ENCODE measurements at places on chromosomes 6 and 20.

GRCh38 chr6:129517288-129517687 lies 192.7 kb downstream of the ARHGAP18 start:
- no peak for DNase-seq
- no peak overlapping the region for H3K4me3 ChIP-seq
- H3K27me3 ChIP-seq, result no peaks in the 10 kb centered on the region
- no peaks in the 10 kb centered on the region for H3K36me3 ChIP-seq

DNA sequence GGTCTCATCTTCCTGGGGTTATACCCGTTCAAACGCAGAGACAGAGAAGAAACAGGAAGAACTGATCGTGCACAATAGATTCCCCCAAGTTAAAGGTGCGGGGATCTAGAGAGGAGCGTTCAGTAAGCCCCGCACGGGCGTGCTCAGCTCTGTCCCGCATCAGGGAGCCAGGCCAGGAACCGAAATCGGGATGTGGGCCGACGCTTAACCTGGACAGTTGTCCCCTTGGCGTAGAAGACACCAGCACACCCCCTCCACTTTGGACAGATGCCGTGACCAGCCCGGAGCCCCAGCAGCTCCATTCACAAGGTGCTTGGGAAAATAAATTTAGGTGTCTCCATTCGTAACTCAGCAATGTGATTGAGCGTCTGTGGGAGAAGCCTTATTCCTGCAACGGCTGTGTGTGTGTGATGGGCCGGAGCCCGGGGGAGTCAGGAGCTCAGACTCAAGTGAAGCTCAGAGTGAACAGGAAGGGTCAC lies 24.0 kb upstream of the GATA5 start:
- H3K27me3 ChIP-seq, result no peaks in the 10 kb centered on the region
- no peaks in the 10 kb centered on the region for H3K4me1 ChIP-seq

- H3K4me3 ChIP-seq, result no peak overlapping the region
- peaks cover 3% of the 10 kb centered on the region for H3K4me1 ChIP-seq
- H3K27me3 ChIP-seq, result no peaks in the 10 kb centered on the region
- H3K36me3 ChIP-seq, result no peaks in the 10 kb centered on the region
These were observed 780.3 kb downstream of the PHF3 start for GRCh38 chr6:64415926-64416325.

GRCh38 chr6:76072562-76072961 lies at the start of gene IMPG1:
Gene IMPG1 (minus strand): TSS chr6:76072662. CDS start chr6:76072488, 174 bp downstream.
- no peaks in the 10 kb centered on the region for H3K36me3 ChIP-seq
- H3K27me3 ChIP-seq, result no peaks in the 10 kb centered on the region
- H3K4me3 ChIP-seq, result no peak within 1 kb of the TSS
- H3K27ac ChIP-seq, result no peak within 1 kb of the TSS

GRCh38 chr6:75024828-75025227 lies 181.0 kb downstream of the COL12A1 start:
- no peaks in the 10 kb centered on the region for H3K36me3 ChIP-seq
- H3K4me3 ChIP-seq, result no peak overlapping the region
- no peak for DNase-seq
- no peaks in the 10 kb centered on the region for H3K4me1 ChIP-seq
- no peak overlapping the region for H3K27ac ChIP-seq

DNA sequence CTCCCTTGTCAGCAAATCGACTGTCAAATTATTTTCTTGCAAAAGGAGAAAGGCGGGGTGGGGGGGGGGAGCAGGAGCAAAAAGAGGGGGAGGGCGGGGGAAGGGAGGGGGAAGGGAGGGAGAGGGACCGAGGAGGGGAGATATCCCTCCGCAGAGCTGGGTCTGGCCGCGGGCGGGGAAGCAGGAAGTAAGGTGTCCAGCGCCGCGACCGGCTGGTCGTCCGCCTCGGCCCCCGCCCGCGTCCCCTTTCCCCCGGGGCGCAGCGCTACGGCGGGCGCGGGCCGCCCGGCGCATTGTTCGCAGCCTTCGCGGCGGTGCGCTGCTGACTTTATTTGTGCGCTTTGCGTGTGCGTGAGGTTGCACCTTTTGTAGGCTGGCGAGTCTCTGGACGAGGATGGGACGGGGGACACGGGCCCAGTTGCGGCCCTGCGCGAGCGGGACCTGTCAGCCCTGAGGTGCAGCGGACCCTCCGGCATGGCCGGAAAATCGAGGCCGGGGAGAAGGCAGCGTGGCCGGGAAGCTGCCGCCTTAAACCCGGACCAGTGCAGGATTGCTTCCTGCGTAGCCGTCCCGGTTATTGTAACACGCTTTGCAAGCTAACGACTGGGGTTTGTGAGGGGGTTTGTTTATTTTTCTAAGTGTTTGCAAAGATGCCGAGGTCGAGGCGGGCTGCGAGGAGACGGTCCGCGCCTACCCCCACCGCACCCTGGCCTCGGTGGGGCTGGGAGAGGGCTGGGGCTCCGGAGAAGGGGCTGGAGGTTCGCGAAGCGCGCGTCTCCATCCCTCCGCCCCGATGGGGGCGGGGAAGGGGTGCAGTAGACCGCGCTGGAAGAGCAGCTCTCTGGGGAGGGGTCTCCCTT lies 675 bp upstream of the TRERF1 start:
- peak overlapping the region; percentile 66 for H3K4me3 ChIP-seq
- H3K36me3 ChIP-seq, result no peaks in the 10 kb centered on the region
- H3K27ac ChIP-seq, result peak overlapping the region; percentile 53

- no peak for DNase-seq
- peaks cover 13% of the 10 kb centered on the region for H3K4me1 ChIP-seq
- H3K27ac ChIP-seq, result peak overlapping the region; percentile 67
- H3K36me3 ChIP-seq, result peaks cover 12% of the 10 kb centered on the region
- no peaks in the 10 kb centered on the region for H3K27me3 ChIP-seq
- H3K4me3 ChIP-seq, result no peak overlapping the region
These were observed 40.0 kb downstream of the BICRAL start for GRCh38 chr6:42821846-42822245.

DNA sequence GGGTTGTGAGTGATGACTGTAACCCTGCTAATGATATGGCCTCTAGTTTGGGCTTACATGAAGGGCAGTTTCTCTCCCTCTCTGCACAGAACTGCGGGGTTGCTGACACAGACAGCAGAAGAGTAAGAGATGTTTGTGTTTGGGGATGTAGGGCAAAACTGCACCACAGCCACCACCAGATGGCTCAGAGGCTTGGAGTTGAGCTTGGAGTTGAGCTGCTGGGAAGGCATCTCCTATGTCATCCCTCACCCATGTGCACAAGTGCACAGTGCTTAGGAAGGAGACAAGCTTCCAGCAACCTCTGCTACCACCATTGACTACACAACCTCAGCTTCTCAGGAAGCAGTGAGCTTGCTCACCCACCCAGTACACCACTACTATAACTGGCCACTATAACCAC lies 303.9 kb upstream of the DEFB112 start:
- no peak overlapping the region for H3K4me3 ChIP-seq
- H3K27me3 ChIP-seq, result no peaks in the 10 kb centered on the region
- DNase-seq, result no peak
- H3K4me1 ChIP-seq, result no peaks in the 10 kb centered on the region
